ENCODE measurements at places on chromosomes 7 and 10.

GRCh38 chr7:29623973-29624372 lies 60.3 kb downstream of the PRR15 start:
- no peak for DNase-seq

DNA sequence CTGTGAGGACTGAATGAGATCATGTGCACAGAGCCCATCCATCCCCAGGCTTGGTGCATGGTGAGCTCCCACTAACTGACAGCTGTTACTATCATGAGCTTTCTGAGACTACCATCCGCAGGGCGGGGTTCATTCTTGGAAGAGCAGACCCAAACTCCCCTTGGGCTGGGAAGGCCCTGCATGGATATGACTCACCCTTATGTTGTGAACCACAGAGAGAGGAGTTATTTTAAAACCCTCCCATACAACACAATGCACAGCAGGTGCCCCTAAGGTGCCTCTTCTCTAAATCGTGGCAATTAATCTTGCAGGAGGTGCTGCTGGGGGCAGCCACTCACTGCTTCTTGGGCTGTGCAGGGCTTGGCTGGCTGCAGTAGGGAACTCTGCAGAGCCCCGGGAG lies 219.1 kb downstream of the GFRA1 start:
- DNase-seq = no peak

GRCh38 chr10:96450529-96451207 lies 63.1 kb downstream of the TLL2 start:
- DNase-seq = no peak

DNA sequence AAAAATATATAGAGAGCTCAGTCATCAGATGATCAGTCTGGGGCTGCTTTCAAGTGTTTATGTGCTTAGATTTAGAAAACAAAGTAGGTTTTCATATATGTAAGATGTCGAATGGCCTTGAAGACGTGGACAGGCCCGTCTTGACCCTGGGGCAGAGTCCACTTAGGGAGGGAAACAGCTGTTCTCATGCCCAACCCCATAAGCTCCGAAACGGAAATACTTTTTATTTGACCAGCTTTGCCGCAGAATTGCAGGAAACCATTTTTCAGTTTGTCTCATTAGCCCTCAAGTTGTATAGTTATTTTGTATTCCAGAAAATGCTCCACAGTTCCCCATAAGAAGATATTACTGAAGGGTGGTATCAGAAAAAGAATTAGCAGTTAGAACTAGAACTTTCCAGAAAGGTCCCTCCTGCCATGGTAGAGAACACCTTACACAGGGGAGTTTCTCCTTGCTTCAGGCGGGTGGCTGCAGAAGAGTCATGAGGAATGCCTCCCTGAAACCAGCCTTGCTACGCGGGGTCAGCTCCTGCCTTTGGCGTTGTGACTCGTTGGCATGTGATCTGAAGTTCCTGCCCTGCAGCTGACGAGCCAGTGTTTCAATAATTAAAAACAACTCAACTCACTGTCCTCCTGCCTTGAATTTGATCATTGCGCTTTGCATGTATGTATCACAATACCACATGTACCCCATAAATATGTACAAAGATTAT lies 192.7 kb downstream of the CELF2 start:
- no peak for DNase-seq

DNA sequence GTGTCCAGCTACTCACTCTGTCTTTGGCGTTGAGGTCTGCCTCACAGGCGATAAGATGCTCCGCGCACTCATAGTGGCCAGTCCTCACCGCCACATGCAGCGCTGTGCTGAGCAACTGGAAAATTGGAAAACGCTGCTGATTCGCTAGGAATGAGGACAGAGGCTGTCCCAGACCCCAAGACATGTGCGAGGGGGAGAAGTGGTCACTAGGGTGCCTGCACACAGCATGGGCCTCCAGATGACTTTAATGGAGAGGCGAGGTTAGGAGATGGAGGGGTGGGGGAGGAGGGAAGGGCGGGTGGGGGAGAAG lies 5.2 kb downstream of the ANKRD1 start:
- no peak for DNase-seq

GRCh38 chr10:78407009-78407711 lies 373.5 kb downstream of the RPS24 start:
- DNase-seq = peak; percentile 91

DNA sequence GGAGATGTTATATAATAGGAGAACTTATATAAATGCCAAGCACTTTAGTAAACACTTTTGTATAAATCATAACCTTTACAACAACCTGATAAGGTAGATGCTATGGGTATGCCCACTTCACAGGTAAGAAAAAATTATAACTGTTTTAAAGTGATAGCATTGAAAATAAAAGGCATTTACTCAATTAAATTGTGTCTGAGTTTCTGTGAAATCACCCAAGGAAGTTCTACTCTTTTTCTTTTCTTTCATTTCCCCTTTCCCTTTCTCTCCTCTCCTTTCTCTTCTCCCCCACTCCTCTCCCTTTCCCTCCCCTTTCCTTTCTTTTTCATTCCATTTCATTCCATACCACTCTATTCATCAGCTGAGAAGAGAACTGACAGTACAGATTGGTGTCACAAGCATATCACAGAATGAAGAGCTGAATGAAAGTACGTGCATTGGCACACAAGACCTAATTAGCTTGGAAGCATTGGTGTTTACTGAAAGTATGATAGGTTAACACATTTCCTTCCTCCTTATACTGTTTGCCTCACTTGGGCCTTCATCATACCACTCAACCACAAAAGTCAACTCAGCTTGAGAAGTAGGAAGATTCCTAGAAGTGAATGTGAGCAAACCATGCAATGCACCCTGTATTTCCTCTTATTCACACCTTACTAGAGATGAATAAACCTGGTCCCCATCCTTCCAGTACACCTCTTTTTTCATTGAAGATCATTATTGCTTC lies 117.9 kb upstream of the AGR3 start:
- DNase-seq = no peak

GRCh38 chr7:105014693-105015389 lies 836 bp downstream of the KMT2E start:
- no peak for DNase-seq

DNA sequence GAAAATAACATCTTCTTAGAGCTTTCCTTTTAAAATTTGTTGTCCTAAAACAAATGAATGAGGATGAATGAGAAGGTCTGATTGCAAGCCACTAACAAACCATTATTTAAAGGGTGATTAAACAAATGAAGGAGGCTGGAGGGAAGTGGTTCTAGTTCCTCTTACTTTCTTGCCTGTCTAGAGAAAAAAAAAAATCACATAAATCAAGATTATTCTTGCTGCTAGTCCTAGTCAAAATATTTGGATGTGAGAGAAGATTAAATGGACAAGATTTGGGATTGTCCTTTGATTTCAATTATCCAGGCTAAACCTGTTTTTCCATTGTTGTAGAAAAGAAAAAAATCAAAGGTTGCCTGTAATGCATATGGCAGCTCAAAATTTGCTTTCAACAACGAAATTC lies 3.3 kb downstream of the SKAP2 start:
- DNase-seq = no peak

- no peak for DNase-seq
Observed at GRCh38 chr10:116096526-116096925, 176.5 kb downstream of the GFRA1 start.

GRCh38 chr7:55308186-55308929 lies 56.8 kb upstream of the LANCL2 start:
- DNase-seq = peak; percentile 59

- no peak for DNase-seq
Observed at GRCh38 chr10:26085549-26085948, 131.0 kb upstream of the GAD2 start.

DNA sequence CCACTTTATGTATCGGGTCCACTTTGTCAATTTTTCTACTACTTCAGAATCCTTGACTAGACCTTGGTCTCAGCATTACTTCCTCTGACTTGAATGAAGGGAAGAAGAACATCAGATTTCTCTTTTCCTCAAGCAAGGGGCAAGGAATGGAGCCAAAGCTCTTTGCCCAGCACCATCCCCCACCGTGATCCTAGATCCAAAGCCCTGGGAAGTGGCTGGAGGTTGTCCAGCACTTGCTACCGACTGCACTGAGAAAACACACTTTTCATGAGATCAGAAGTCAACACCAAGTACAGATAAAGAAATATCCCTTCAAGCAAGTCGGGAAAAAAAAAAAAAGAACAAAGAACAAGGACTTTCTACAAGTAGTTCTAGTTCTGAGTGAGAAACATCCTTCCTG lies 102.1 kb upstream of the DDC start:
- DNase-seq = no peak

- DNase-seq = no peak
Observed at GRCh38 chr7:115662120-115662519, 368.4 kb downstream of the TFEC start.

- no peak for DNase-seq
Observed at GRCh38 chr10:5281356-5281755, 83.4 kb upstream of the UCN3 start.

DNA sequence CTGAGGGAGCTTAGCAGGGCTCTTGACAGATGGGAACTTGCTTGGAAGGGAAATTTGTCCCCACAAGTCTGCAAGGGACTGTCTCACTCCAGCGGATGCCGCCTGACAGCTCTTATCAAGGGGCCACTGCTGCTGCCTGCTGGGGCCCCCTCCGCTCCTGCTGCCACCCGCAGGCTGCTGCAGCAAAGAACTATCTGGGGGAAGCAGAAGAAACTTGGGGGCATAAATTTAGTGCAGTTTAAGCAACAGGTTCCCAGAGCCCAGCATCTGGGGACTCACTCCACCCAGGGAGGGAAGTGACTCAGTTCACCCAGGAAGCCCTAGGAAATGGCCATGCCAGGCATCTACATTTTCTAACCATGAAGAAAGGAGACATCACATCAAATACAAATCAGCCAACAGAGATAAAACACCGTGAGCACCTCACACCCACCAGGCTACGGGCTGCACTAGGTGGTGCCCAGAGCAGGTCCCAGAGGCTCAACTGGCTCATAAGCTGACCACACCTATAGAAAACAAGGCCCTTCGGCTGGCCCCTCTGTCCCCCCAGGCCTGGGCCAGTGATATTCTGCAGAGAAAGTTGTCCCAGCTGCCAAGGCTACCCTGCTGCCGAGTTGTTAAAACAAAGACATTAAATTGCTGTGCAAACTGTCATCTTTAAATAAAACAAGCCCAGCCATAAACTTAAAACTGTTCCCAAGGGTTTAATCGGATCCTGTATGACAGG lies 3.7 kb downstream of the RGS10 start:
- no peak for DNase-seq

- DNase-seq = no peak
Observed at GRCh38 chr7:51324206-51324898, 7.7 kb upstream of the COBL start.

DNA sequence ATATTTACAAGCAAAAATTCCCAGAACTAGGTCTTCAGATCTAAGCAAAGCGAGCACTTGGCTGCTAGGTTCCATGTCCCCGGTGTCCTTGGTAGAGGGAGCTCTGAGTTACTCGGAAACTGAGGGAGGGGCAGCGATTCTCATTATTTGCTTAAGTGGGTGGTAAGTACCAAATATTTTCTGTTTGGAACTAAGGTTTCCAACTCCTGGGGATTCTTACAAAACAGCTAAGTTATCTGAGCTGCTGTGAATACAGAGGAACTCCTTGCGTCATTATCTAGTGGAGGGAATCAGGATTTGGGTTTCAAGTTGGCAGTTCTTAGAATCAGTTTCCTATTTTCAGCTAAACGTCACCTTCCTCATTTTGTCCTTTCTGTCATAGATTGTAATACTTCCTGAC lies 76.8 kb upstream of the IKZF1 start:
- no peak for DNase-seq

DNA sequence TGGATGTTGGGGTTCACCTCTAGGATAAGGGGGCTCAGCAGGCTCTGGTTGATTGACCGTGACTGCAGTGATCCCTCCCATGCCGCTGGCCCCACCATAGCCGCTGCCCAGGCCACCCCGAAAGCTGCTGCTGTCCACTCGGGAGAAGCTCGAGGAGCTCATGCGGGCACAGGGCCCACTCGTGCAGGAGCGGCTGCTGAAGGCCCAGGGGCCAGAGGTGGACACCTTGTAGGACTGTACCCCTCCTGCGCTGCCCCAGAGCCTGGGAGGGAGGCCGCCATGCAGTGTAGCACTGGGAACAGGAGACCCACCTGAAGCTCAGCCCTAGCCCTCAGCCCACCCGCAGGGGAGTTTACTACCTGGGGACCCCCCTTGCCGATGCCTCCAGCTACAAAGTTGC lies 70.0 kb downstream of the CHRM2 start:
- DNase-seq = no peak

- no peak for DNase-seq
Observed at GRCh38 chr10:80535671-80536360, 1.9 kb upstream of the SH2D4B start.

- peak; percentile 99 for DNase-seq
Observed at GRCh38 chr10:17512341-17513001, 58.1 kb upstream of the ST8SIA6 start.

DNA sequence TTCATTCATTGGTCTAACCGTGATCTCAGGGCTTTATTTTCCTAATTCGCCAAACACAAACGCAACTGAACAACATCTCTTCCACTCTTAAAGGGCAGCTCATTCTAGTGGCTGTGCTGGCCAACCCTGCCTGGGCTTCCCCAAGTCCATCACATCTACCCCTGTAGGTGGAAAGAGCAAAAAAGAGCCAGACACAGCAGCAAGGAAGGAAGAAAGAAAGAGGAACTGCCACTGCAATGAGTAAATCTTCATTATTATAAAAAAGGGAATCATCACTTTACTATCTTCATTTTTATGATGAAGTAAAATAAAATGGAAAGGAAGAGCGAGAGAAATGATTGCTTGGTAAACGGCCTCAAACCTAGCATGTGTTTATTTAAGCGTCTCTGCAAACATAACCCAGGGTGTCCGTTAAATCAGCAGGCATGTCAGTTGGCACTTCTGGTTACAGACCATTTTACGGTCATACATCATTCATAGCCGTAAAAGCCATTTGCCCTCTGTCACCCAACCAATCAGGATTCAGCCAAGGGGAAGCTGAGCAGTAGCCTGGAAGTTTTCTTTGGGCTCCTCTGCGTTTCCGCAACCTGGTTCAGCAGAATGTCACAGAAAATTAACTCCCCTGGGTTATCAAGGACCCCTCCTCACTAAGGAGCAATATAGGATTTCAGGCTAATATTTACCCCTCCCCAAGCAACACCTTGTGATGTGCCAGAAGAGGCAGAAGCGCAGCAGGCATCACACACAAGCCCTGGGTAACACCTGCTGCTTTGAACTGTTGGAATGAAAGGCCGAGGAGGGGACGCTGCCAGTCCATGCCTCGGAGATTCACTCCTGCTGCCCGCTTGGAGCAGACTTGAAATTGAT lies 234.0 kb downstream of the SNX10 start:
- DNase-seq = no peak

- no peak for DNase-seq
Observed at GRCh38 chr10:93186653-93187052, 113.0 kb downstream of the CYP26A1 start.

GRCh38 chr10:122587098-122587760 lies 26.7 kb downstream of the DMBT1 start:
- DNase-seq = no peak

DNA sequence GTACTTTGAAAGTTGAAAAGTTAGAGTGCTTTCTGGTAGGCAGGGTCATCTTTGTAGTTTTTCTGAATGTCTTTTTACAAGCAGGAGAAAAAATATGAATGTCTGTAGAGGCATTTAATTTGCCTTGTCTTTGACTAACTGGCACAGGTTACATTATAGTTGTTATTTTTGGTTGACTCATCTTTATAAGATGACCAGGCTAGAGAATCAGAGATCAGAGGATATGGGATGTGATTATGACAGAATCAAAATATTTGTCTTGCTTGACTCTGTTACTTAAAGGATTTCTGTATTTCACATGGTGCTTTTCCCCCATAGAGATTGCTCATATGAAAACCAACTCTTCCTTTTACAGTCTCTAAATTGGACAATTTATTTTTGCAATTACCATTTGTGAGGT lies 2.4 kb downstream of the ZMYND11 start:
- no peak for DNase-seq
